Stimulated activated CD4-positive, alpha-beta T cell treated with anti-CD3 and anti-CD28 coated beads, Interleukin-12 subunit alpha, Interleukin-12 subunit beta, amount 100 ng/mL, for 24 hours (primary cell): ENCODE measurements at places on chromosomes 3 and 15.

- no peak for DNase-seq
Measured at GRCh38 chr3:127994011-127994410, 58.2 kb upstream of the SEC61A1 start.

DNA sequence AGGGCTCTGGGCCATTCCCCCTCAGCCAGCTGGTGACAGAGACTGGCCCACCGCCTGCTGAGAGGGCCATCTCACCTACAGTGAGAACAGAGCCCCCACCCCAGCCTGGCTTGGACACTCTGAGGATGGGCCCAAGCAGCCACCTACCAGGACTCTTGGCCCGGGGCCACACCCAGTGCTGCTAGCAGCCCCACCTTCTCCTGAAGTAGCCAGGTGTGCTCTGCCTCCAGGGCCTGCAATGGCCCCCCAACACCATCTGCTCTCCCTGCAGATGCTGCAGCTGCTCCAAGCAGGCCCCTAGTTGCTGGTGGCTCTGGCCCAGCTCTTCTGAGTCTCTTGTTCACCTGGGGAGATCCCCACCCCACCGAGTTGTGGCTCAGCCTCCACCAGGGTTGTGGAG, 6.8 kb upstream of the CLK3 start:
- no peak for DNase-seq

DNA sequence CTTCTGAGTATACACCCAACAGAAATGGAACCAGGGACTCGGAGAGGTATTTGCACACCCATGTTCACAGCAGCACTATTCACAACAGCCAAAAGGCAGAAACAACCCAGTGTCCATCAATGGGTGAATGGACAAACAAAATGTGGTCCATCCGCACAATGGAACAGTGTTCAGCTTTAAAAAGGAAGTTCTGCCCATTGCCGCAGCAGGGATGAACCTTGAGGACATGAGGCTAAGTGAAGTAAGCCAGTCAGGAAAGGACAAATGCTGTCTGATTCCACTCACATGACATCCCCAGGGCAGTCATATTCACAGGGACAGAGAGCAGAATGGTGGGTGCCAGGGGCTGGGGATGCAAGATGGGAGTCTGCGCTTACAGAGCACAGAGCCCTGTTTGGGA, 7.5 kb downstream of the IQSEC1 start:
- DNase-seq = no peak

DNA sequence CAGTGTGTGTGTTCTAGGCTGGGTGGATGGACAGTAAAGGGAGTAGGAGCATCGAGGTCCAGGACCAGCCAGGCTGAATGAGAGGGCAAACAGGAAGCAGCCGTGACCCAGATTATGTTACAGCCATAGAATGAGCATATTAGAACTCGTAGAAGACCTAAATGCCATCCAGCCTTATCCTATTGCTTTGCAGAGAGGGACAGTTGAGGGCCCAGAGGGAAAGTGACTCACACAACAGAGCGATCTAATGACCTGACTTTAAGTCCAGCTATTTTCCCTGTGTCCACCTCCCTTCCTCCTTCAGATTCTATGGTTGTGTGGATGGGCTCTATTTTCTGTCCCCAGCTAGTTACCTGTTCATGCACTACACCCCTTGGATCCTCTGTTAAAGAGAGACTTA, 634.1 kb upstream of the TBL1XR1 start:
- DNase-seq = no peak
